ENCODE measurements at places on chromosomes 11 and 22.
A peak's percentile ranks its signal among the peaks of the same experiment; 100 is the strongest.

DNA sequence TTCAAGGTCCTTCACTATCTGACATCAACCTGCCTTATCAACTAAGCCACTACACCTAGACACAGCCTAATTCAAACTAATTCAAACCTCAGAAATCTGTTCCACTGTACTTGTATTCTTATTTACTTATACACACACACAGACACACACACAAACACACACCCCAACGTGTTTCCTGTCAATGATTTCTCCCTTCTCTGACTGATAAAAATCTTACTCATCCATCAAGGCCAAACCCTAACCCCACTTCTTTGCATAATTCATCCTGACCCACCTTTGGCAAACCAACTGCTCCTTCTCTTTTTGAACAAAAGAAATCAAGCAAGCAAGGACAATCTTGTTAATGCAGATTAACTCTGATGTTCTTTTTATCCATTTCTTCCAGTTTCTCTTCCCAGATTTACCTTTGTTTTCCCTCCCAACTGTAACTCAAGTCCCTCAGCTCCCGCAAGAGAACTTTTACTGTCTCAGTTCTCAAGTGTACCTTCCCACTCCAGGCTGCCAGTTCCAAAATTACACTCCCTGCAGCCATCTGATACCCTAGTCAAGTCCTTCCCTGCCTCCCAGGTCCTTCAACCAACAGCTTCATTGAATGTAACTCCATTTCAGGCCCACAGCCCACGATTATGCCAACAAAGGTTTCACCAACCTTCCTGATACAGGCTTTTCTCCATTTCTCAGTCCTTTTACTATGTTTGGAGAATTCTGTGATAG is 78.3 kb downstream of the PAK1 start:
- no peak for DNase-seq

- DNase-seq, result no peak
Observed at GRCh38 chr11:66247295-66247694, 21.1 kb upstream of the RAB1B start.

DNA sequence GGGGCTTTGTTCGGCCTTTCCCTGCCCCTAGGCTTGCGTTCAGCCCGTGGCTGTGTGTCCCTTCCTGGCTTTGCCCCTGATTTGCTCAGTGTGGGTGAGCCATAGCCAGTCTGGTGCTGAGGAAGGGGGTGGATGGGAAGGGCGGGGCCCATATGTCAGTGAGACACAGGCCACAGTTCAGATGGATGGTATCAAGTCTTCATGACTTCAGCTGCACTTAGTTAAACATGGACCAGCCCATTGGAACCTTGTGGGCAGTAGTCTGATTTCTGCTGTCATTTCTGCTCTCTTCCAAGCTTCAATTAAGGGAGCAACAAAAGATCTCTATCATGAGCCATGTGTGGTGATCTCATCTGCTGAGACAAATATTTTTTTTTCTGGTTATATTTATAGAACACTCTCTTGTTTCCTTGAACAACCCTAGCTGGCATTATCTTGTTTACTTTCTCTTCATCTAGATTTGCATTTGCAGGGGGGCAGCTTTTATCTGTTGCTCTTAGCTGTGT is 21.6 kb upstream of the PEX26 start:
- no peak for DNase-seq

- DNase-seq, result no peak
Observed at GRCh38 chr11:116498161-116498560, 274.6 kb downstream of the BUD13 start.

GRCh38 chr22:47245786-47246185 is 483.3 kb downstream of the TBC1D22A start:
- DNase-seq, result no peak

GRCh38 chr11:45847911-45848316 is 639 bp downstream of the CRY2 start:
- DNase-seq, result peak; percentile 55

GRCh38 chr11:73019996-73020395 is 122.1 kb downstream of the FCHSD2 start:
- no peak for DNase-seq

GRCh38 chr22:34356481-34356880 is 436.2 kb upstream of the LARGE1 start:
- no peak for DNase-seq

- no peak for DNase-seq
Observed at GRCh38 chr11:71484248-71485062, 31.5 kb downstream of the NADSYN1 start.

GRCh38 chr11:133785795-133786340 is 59.4 kb downstream of the SPATA19 start:
- DNase-seq, result no peak

DNA sequence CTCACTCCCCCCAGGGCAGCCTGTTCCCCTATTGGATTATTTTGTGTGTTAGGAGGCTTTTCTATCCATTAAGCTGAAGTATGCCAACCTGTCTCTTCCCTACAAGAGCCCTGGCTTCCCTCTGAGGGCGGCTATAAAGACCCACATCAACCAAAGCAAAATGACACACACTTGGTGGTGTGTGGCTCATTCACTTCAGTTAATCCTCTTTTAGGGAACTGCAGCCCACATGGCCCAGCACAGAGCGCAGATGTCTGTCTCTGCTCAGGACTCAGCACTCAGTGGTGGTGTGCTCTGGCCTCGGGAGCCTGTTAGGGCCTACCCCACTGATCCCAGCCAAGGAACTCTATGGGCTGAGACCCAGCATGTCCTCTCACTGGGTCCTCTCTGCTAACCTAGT is 32.2 kb upstream of the LRRC10B start:
- no peak for DNase-seq

DNA sequence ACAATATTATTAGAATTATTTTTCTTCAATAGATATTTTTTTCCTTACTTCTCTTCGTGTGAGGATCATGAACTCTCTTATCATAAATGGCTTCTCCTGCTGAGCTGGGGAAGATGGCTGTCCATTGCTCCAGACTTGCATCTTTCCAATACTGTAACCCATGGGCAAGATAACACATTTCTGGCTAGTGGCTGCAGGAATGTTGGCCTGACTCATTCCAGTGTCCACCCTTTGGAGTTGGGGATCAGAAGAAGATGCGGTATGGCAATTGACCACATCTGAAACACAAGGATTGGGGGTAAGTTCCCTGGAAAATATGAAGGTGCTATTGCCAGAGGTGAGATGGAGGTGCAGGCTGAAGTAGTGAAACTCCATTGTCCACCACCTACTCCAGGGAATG is 92.8 kb downstream of the FAR1 start:
- DNase-seq, result no peak

- no peak for DNase-seq
Observed at GRCh38 chr22:42719133-42719532, 1.5 kb downstream of the A4GALT start.

DNA sequence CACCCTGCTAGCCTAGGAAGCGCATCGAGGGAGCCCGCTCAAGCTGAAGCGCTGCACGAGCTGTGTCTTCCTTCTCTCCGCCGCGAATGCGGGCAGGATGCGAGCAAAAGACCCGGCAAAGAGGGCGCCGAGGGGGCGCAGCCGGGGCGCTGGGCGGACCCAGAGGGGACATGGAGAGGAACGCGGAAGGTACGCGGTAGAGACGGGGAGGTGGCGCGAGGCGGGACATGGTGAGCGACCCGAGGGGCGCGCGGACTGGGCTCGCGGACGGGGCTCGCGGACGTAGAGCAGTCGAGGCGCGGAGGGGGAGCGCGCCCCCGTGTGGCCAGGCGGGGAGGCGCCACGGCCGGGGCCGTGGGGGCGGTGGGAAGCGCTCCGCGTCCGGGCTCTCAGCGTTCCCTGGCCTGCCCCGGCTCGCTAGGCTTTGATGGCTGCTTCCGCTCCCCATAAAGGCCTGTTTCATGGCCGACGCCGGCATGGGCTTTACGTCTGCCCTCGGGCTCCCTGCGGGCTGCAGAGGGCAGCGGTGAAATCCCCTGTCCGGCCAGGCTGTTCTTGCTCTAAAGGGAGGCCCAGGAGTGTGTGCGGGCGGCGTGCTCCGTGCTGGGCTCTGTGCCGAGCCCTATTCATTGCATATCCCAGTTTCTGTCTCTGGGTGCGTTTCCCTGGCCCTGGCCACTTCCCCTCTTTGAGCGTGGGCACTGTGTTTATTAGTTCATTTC is 31.2 kb upstream of the TRIM29 start:
- peak; percentile 58 for DNase-seq

DNA sequence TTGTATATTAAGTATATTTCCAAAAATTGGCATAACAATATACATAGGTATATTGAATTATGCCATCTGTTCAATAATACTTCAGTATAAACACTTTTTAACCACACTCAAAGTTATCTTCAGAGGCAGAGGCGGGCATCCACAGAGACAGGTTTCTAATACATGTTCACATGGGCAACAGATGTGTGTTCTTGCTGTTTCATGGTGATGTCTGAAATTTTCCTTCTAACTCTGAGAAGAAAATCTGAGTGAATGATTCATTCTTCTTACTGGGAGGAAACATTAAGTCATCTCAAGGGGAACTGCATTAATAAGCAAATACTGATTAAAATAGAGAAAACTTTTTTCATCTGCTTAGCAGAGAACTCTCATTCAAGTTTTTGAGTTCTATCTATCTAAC is 1074.5 kb downstream of the LRRC4C start:
- DNase-seq, result no peak

Measured in activated CD4-positive, alpha-beta T cell treated with anti-CD3 and anti-CD28 coated beads, Interleukin-10, Interleukin-2, amounts not matched to agents 100 ng/mL and 50 ng/mL, durations not matched to agents 16 hours and 8 hours (primary cell).